ENCODE measurements at places on chromosomes 7 and 10.
A peak's percentile ranks its signal among the peaks of the same experiment; 100 is the strongest.

DNA sequence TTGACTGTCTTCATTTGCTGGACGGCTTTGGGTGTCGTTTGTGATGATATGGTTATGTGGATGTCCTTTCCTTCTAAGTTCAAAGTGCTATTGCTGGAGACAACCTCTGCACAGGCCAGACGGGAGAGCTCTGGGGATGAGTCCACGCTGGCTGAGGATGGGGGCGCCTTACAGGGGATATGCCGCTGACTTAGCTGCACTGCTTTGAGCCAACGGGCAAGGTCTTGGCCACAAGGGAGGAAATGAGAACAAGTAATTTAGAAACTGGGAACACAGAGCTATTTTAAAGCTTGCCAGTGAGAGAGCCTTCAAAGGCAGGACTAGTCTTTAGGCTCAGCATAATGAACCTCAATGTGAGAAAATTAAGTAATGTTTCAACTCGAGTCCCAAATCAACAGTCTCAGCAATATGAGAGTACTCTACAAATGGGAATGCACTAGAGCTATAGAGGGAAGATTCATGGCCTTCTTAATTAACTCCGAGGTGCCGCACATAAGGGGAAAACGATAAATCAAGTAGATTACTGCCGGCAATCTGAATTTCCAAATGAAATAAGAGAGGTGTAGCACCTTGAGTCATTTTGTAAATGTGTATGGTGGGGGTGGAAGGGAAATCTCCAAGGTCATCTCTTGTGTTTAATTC lies 209.3 kb downstream of the JAZF1 start:
- DNase-seq: no peak

DNA sequence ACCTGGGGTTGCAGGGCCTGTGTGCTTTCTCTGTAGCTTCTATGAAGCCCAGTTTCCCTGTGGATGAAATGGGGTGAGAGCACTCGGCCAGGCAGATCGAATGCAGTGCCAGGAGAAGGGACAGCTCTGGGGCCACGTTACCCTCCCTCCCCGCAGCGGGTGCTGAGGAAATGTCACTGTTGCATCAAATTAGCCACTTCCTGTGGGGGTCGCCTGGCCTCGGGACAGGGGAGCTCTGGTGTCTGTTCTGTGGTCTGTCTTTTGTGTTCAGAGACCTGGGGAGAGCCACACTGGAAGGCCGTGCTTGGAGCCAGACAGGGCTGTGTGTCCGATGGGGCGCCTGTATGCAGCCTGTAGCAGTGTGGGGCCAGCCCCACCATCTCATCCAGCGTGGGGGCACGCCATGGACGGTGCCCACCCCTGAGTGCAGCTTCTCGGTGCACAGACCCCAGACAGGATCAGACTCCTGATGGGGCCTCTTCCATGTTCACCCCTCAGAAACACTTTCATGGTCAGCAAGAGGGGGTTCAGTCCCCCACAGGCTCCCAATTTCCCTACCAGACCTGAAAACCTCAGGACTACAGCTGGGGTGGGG lies 13.6 kb downstream of the TTYH3 start:
- DNase-seq: peak; percentile 19

GRCh38 chr10:100997360-100998182 lies 2.0 kb upstream of the LZTS2 start:
- peak; percentile 82 for DNase-seq

- no peak for DNase-seq
Observed at GRCh38 chr10:24292304-24293293, 83.7 kb downstream of the KIAA1217 start.

DNA sequence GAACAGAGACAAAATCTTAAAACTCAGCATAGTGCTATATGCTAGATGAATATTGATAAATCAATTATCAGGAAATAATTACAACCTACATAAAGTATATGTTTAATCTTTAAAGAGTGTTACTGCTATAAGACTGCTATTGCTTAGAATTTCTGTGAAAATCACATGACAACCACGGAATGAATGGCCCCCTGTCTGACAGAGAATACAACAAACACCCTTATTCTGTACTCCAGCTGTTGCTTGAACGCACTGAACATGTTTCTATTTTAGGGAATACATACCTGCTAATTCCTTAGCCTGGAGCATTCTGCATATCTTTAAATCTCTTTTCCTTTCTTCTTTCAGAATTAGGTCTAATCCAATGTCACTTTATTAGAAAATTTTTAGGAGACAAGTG lies 452.4 kb upstream of the PHF14 start:
- no peak for DNase-seq

DNA sequence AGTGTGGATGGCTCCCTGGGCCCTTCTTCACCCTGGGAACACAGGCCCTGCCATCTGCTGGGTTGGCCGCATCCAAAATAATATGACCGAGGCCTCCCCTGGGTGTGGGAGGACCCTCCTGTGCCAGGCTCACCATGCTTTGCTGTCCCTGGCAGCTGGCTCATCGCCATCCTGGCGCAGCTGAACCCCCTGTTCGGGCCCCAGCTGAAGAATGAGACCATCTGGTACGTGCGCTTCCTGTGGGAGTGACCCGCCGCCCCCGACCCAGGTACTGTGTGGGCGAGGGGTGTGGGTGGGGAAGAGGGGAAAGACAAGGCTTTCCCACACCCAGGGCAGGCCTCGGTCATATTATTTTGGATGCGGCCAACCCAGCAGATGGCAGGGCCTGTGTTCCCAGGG lies 4.8 kb downstream of the ATP6V0E2 start:
- no peak for DNase-seq

- DNase-seq: no peak
Observed at GRCh38 chr10:129779126-129780111, 184.7 kb downstream of the EBF3 start.

- DNase-seq: no peak
Observed at GRCh38 chr7:98761225-98761624, 108.6 kb downstream of the TMEM130 start.

DNA sequence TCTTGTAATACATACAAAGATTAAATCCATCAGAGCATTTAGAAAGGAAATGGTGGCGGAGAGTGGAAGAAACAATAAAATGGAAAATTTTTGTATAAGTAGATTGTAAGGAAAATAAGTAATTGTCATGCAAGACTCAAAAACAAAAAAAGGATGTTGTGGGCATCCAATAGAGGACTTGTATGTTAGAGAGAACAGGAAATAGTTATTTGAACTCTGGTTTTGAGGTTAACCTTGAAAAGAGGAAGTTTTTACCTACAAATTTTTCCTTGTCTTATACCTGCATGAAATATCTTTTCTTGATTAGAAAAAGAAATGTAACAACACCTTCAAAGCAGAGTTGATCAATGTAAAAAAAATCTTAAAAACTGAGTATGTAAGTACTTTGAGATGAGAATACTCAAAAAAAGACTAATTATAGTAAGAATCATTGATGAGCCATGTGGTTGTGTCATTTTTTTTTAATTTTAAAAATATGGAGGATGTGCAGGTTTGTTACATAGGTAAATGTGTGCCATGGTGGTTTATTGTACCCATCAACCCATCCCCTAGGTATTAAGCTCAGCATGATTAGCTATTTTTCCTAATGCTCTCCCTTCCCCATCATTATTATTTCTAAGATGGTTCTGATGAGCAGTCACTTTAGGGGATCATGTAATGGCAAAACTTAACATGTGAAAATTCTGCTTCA lies 11.9 kb downstream of the TMEM106B start:
- DNase-seq: no peak

GRCh38 chr7:151274936-151275812 lies 26.7 kb upstream of the SMARCD3 start:
- no peak for DNase-seq

GRCh38 chr7:112080441-112080840 lies 125.8 kb downstream of the DOCK4 start:
- DNase-seq: no peak

DNA sequence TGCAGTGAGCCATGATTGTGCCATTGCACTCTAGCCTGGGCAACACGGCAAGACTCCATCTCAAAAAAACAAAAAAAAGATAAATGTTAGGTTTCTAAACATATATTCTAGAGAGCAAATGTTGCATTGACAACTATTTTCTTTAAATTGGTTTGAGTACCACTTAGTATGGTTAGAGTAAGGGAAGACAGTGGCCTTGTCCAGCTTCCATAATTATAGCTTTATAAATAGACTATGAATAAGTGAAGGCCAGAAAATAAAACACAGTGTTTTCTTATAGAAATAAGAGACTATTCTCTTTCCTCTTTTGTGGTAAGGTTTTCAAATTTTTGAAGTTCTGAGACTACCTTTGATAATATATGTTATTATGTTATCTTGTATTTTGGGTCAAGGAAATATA lies 50.5 kb downstream of the EXOC4 start:
- DNase-seq: no peak

DNA sequence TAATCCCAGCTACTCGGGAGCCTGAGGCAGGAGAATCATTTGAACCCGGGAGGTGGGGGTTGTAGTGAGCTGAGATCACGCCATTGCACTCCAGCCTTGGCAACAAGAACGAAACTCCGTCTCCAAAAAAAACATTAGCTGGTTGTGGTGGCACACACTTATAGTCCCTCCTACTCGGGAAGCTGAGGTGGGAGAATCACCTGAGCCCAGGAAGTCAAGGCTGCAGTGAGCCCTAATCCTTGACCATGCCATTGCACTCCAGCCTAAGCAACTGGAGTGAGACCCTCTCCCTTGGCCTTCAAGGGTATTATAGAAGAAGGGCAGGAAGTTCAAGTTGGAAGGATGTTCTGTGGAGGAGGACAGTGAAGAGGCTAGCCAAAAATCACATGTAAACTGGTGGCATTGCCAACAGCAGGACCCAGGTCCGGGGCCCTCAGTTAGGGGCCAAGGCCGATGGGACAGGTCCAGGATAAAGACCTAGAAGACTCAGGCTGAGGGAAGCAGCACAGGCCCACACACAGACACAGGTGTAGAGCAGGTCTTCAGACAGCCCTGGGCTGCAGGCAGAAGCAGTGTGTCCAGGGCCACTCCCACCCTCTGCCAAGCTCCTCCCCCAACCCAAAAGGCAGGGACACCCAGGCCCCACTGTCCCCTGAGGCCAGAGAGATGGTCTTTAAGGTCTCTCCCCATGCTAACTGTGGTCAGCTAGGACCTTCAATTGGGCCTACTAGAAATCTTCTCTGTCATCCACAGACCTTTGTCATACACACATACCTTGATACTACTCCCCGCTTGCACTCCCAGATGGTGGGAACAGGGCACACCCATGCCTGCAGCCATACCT lies 8.4 kb upstream of the SAMD8 start:
- no peak for DNase-seq

DNA sequence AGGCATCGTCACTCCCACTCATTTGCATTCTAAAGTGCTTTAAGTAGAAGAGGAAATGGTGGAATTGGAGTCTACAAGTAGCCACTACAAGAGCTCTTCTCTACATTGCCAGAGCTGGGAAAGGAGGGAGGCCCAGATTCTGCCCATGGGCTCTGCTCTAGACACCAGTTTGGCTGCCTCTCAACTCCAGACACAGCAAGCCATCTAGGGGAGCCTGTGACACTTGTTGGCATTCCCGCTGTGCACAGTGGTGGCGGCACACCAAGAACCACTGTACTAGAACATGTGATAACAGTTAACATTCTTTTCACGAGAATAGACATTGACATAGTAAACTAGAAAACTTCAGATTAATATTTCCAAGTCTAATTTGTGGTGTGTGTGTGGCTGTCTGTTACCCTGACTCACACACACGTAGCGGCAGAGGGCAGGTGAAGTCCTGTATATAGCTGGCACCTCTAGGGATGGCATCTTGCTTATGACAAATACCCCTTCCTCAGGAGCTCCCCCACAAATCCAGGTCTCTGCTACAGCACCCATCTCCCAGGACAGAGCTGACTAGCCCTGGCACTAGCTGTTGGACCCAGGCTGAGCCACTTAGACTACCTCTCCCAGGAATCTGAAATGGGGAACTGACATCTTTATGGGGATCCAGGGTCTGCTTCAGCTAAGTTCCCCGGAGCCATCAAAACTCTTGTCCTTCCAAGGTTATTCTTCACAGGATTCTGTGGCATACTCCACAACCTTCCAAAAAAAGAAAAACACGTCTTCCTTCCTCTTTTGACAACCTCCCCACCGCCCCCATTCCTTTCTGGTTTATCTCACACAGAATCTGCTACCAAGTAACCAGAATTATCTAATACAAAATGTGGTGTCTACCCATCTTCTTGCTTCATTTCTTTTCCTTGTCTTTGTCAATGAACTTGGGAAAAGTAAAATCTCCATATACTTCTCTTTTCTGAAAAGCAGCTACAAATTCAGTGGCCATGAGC lies 54.7 kb upstream of the MRLN start:
- DNase-seq: no peak

- DNase-seq: no peak
Observed at GRCh38 chr10:35417795-35418194, 81.5 kb downstream of the CCNY start.

DNA sequence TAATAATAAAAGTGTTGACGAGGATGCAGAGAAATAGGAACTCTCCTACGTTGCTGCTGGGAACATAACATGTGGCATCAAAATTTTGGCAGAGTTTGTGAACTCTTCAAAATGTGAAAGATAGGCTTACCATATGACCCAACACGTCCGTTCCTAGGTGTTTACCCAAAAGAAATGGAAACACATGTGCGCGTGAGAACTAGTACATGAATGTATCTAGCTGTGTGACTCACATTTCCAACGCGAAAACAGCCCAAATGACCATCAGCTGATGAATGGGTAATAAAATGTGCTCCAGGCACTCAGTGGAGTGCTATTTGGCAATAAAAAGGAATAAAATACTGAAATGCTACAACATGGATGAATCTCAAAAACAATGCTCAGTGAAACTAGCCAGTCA lies 10.4 kb upstream of the ELFN1 start:
- no peak for DNase-seq

- DNase-seq: peak; percentile 28
Observed at GRCh38 chr10:80497187-80498077, 40.3 kb upstream of the SH2D4B start.
